ENCODE measurements at places on chromosomes 7 and 10.

GRCh38 chr10:6674291-6674690 is 94.2 kb upstream of the PRKCQ start:
- no peak for DNase-seq

GRCh38 chr7:50953303-50953702 is 170.6 kb upstream of the GRB10 start:
- DNase-seq = no peak

- no peak for DNase-seq
Observed at GRCh38 chr7:132379292-132379691, 197.0 kb downstream of the PLXNA4 start.

GRCh38 chr10:49737474-49738201 is 24.5 kb downstream of the OGDHL start:
- no peak for DNase-seq

- no peak for DNase-seq
Observed at GRCh38 chr7:42194238-42194637, 42.8 kb downstream of the GLI3 start.

Data from AG09319 (cell line).